ENCODE measurements at places on chromosomes 1 and 21.

DNA sequence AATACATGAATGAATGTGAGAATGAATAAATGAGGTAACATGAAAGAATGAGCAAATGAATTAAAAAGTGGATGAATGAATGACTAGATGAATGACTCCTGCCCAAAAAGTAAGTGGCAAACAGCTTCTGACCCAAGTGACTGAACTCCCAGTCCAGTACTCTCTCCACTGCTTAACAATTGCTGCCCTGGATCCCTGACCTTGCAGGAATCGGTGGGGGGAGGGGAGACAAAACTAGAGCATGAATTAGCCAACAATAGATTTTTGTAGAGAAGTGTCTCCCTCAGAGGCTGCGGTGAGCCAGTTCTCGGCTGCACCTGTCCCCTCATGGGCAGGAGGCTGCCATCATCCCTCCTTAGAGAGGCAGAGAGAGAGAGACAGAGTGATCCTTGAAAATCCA, 5.9 kb upstream of the GRIK3 start:
- no peak for DNase-seq

GRCh38 chr1:59143133-59143487, 153.8 kb upstream of the FGGY start:
- DNase-seq, result no peak

- DNase-seq, result no peak
These were observed 42.6 kb upstream of the RALGPS2 start for GRCh38 chr1:178682429-178682828.

- DNase-seq, result no peak
These were observed 207.9 kb upstream of the LYPLAL1 start for GRCh38 chr1:218965821-218966220.

GRCh38 chr1:21775550-21775914, 7.4 kb downstream of the USP48 start:
- no peak for DNase-seq
